ENCODE measurements at places on chromosomes 3 and 15.

DNA sequence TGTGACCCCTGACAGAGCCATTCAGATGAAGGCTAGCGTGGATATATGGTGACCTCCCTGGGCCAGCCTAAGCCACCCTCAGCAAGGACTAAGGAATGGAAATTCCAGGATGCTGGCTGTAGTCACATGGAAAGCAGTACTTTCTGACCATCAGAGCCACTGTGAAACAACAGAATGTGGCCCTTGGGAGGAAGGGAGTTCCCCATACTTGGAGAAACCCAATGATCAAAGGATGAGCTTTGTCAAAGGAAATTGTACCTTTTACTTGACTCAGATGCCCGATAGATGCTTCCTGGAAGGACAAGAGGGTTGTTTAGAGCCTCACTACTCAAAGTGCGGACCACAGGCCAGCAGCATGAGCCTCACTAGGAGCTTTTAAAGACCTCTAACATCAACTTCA, 484.5 kb upstream of the PROK2 start:
- DNase-seq, result peak; percentile 48

DNA sequence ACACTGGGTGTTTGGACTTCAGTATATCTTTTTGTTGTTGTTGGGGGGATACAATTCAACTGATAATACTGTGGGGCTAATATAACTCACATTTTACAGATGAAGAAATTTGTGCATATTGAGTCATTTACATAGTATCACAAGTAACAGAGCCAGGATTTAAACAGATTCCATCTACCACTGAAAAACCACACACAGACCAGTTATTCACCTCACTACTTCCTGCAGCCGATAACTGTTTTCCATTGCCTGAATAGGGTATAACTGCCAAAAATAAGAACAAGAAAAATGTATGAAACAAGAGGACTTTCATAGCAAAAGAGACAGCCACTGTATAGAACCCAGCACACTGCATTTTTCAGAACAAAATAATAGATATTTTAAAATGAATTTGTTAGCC, 215.8 kb upstream of the CNTN6 start:
- no peak for DNase-seq

DNA sequence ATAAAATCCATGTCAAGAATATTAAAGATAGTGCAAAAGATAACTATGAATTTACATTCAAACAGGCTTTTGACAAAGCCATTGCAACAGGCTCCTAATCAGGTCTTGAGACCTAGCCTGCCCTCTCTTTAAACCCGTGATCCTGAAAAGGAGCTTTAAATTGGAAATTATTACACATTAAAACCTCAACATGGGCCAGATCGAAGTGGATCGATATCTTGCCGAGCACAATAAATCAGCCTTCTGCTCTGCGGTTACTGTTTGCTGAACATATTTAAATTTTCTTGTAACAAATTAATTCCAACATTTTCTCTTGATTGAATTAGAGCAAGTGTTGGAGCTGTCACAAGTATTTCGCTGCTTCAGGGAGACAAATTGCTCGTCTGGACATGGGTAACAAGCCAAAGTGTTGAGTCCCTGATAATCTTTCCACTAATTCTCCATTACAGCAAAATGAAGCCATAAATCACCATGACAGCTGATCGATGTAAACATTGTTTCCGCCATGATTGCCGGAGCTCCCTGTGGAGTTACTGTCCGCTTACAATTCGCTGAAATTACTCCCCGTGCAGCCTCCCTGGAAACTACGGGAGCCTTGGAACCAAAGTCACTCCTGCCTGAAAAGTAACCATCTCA, 47.6 kb downstream of the SHOX2 start:
- DNase-seq, result no peak

GRCh38 chr3:42655980-42656679, 2.6 kb downstream of the ZBTB47 start:
- no peak for DNase-seq

DNA sequence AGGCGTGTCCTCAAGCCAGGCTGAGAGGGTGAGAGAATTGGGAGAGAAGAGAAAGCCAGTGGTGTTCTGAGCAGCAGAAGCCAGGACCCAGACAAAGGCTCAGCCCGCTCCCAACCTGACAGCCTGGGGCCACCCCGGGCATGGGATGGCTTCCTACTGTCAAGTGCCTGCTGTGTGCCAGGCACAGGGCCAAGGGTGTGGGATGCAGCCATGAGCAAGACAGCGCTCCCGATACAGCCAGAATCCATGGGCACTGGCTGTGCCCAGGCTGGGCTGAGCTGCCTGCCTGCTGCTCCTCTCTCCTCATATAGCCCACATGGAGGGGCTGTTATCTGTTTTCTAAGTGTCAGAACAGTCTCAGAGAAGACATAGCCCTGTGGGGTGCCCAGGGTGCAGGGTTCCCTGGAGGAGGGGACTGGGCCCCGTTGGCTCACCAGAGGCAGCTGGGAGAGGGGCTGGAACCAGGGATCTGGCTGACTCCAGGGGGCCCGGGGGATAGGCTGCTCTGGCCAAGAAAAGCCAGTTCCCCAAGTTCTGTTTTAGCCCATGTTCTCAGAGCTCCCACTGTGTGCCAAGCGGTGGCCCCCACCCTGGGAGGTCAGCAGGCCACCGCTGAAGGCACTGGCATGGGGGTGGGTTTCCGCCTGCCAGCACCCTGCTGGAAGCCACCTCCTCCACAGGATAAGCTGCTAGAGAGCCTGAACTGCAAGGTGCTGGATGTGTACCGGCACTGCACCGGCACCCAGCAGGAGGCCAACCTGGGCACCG, 39.0 kb downstream of the CFAP100 start:
- no peak for DNase-seq

GRCh38 chr3:170387950-170388349, 30.4 kb downstream of the SKIL start:
- peak; percentile 67 for DNase-seq

- DNase-seq, result no peak
Measured at GRCh38 chr3:140164922-140165590, 230.1 kb downstream of the CLSTN2 start.

GRCh38 chr3:151133175-151133574, 47.7 kb downstream of the MED12L start:
- DNase-seq, result no peak

GRCh38 chr3:50923955-50924354, 249.2 kb downstream of the DOCK3 start:
- no peak for DNase-seq

- peak; percentile 5 for DNase-seq
Measured at GRCh38 chr15:29045717-29046116, 159.9 kb downstream of the APBA2 start.

DNA sequence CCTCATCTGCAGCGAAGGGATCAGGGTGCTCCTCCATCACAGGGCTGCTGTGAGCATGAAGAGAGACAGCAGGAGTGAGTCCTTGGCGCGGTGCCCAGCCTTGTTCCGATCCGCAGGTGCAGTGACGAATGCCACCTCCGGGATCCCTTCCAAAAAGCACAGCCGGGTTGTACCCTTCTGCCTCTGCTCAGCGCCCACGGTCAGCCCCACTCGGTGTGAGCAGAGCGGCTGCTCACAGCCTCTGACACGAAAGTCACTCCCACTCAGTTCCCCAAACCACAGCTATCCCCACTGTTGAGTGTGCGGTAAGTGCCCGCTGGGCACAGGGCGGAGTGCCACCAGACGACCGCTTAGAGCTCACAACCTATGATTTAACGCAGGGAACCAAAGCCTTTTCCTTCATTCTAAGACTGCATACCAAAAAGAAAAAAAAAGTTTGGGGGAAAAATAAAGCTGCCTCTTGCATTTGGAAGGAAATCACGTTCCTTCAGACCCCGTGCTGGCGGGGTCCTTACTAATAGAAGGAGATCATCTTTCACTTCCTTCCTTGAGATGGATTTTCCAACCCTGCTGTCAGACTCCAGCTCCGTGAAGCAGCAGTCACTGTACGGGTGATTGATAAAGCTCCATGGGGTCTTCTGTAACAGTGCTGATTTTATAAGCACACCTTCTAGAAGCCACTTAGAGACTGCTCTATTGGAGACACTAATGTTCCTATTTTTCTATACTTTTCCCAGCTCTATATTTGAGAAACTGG, 34.7 kb upstream of the TUBGCP5 start:
- DNase-seq, result no peak

- DNase-seq, result no peak
Measured at GRCh38 chr3:14304101-14305045, 98.0 kb upstream of the SLC6A6 start.

- no peak for DNase-seq
Measured at GRCh38 chr3:64554096-64554920, 133.5 kb downstream of the ADAMTS9 start.

GRCh38 chr3:193552923-193553322, 1.8 kb downstream of the ATP13A4 start:
- no peak for DNase-seq

GRCh38 chr15:65530318-65531111, at the start of gene HACD3:
TSS of gene HACD3 (plus strand) at chr15:65530463. CDS start at chr15:65530632, 169 bp downstream.
- peak; percentile 72 for DNase-seq

DNA sequence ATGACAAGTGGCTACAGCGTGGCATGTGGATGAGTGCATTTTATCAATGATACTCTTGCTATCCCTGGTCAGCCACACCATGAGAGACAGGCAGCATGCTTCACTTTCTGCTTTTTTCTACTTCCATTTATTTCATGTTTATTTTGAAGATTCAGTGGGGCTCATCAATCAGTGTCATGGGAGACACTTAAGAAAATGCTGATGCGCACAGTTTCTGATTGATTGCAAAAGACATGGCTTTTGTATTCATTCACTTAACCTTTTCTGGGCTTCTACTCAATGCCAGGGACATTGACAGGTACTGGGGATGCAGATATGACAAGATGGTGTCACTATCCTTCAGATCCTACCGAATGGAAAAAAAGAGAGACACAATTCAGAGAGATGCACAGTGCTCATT, 50.9 kb upstream of the CFAP161 start:
- no peak for DNase-seq

- DNase-seq, result peak; percentile 6
Measured at GRCh38 chr3:9248522-9249271, 749 bp downstream of the SRGAP3 start.

- no peak for DNase-seq
Measured at GRCh38 chr3:50491023-50491422, 12.4 kb downstream of the CACNA2D2 start.

GRCh38 chr15:67741308-67741707, 84.0 kb upstream of the SKOR1 start:
- no peak for DNase-seq

All from inflammatory macrophage treated with lipopolysaccharide for 1 hour (primary cell).